ENCODE measurements at places on chromosomes 12 and 14. TPM values are rescaled to one million over a fixed set of nuclear protein-coding genes. Genes with fewer than 3 reads are reported as not detected.

TMEM263 gene
- 46.4 TPM for polyA plus RNA-seq

TWF1 gene
- 65.1 TPM for polyA plus RNA-seq

CDK4 gene
- polyA plus RNA-seq: 38.5 TPM

TBX5 gene
- polyA plus RNA-seq: 0.02 TPM

CKAP4 gene
- polyA plus RNA-seq: 11.1 TPM

GPR84 gene
- 0.62 TPM for polyA plus RNA-seq

GRCh38 chr12:42985506-42985905 is 396.0 kb upstream of the PRICKLE1 start:
- H3K4me1 ChIP-seq: no peaks in the 10 kb centered on the region
- no peaks in the 10 kb centered on the region for H3K27me3 ChIP-seq
- no peak for DNase-seq
- no peak overlapping the region for H3K4me3 ChIP-seq
- no peaks in the 10 kb centered on the region for H3K36me3 ChIP-seq

DNA sequence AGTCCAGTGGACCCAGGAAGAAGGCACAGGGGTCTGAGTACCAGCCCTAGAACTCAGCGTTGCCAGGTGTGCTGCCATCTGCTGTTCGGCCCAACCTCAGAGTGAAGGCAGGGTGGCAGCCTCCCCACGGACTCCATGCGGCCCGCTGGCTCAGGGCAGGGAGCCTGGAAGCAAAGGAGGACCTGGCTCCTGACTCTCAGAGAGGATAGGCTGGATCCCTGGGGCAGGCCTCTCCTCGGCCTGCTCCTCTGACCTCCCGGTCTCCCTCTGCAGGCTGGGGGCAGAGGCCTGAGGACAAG is 10.1 kb downstream of the MCRS1 start:
- no peaks in the 10 kb centered on the region for H3K4me1 ChIP-seq
- no peak overlapping the region for H3K27ac ChIP-seq
- no peaks in the 10 kb centered on the region for H3K27me3 ChIP-seq
- DNase-seq: no peak
- peaks cover 64% of the 10 kb centered on the region for H3K36me3 ChIP-seq

DNA sequence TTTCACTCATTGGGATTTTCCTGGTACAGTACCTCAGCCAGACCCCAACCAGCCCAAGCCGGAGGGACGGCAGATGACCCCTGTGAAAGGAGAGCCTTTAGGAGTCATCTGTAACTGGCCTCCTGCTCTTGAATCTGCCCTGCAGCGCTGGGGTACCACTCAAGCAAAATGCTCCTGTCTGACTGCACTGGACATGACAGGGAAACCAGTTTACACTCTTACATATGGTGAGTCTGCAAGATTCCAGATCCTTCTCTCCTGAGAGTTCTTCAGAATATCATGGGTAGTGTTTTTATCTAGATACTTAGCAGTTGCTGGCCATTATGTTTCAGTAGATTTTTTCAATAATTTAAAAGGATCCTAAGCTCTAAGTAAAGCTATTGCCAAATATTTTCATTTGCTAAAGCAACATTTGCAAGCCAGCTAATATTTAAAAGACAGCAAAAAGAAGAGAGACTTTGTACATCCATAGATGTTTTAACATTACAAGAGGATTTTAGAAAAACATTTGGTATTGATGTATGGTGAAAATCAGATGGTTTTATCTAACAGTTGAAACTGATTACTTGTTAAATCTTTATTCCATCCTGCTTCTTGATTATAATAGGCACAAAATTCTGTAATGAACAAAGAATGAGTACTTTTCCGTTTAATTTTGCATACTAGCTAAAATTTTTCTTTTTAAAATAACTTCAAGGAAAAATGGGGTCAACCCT is 85.1 kb upstream of the ATF1 start:
- DNase-seq: no peak
- H3K4me1 ChIP-seq: no peaks in the 10 kb centered on the region
- peaks cover 48% of the 10 kb centered on the region for H3K36me3 ChIP-seq
- no peaks in the 10 kb centered on the region for H3K27me3 ChIP-seq
- H3K4me3 ChIP-seq: no peak overlapping the region

GRCh38 chr14:64561631-64562030 is 11.9 kb downstream of the PPP1R36 start:
- no peaks in the 10 kb centered on the region for H3K27me3 ChIP-seq
- H3K27ac ChIP-seq: no peak overlapping the region
- H3K4me3 ChIP-seq: no peak overlapping the region
- no peak for DNase-seq

DNA sequence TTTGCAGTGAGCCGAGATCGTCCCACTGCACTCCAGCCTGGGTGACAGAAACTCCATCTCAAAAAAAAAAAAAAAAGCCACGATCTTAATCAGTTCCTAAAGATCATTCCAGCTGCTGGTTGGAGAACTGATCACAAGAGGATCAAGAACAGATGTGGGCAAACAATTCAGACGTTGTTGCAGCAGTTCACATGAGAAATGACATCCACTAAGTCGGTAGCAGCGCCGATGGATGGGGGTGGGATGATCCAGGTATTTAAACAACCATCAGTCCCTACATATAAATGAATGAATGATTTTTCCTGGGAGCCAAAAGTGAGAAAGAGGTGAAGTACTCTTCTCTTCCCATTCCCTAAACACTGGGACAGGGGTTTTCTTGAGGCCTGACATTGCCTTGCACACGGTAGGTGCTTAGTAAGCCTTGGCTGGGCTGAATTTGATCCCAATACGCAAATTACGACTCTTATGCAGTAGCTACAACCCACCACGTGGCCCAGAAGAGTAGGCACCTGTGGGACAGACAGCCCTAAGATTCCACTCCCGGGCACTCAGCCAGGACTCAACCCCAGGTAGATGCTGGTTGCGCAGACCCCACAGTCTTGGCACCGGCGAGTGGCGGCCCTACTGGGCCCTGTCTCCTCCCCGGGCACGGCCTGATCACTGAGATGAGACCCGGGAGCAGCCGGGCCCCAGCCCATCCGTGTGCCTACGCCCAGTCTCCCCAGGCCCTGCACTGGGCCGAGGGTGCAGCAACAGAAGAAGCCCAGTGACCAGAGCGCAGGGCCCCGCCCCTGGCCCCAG is 565 bp downstream of the SPRYD3 start:
- no peaks in the 10 kb centered on the region for H3K27me3 ChIP-seq
- H3K27ac ChIP-seq: peak overlapping the region; percentile 94
- peaks cover 31% of the 10 kb centered on the region for H3K36me3 ChIP-seq
- no peak for DNase-seq
- H3K4me3 ChIP-seq: peak overlapping the region; percentile 66

GRCh38 chr12:84983289-84983688 is 52.8 kb downstream of the TSPAN19 start:
- no peak overlapping the region for H3K27ac ChIP-seq
- DNase-seq: no peak
- no peaks in the 10 kb centered on the region for H3K36me3 ChIP-seq
- no peak overlapping the region for H3K4me3 ChIP-seq
- H3K27me3 ChIP-seq: no peaks in the 10 kb centered on the region

GRCh38 chr12:43988838-43989560 is 153.1 kb downstream of the TMEM117 start:
- no peak overlapping the region for H3K4me3 ChIP-seq
- H3K27me3 ChIP-seq: no peaks in the 10 kb centered on the region
- no peaks in the 10 kb centered on the region for H3K4me1 ChIP-seq
- no peak for DNase-seq
- no peak overlapping the region for H3K27ac ChIP-seq
- H3K36me3 ChIP-seq: no peaks in the 10 kb centered on the region

- DNase-seq: no peak
- peaks cover 12% of the 10 kb centered on the region for H3K4me1 ChIP-seq
- no peak overlapping the region for H3K4me3 ChIP-seq
- H3K27me3 ChIP-seq: no peaks in the 10 kb centered on the region
- H3K36me3 ChIP-seq: no peaks in the 10 kb centered on the region
- no peak overlapping the region for H3K27ac ChIP-seq
These were observed 2.0 kb upstream of the PCNX1 start for GRCh38 chr14:70905301-70905700.

- no peaks in the 10 kb centered on the region for H3K36me3 ChIP-seq
- H3K27me3 ChIP-seq: no peaks in the 10 kb centered on the region
- no peak overlapping the region for H3K4me3 ChIP-seq
- DNase-seq: no peak
- peaks cover 15% of the 10 kb centered on the region for H3K4me1 ChIP-seq
These were observed 204.0 kb upstream of the FOXN3 start for GRCh38 chr14:89621009-89621421.

DNA sequence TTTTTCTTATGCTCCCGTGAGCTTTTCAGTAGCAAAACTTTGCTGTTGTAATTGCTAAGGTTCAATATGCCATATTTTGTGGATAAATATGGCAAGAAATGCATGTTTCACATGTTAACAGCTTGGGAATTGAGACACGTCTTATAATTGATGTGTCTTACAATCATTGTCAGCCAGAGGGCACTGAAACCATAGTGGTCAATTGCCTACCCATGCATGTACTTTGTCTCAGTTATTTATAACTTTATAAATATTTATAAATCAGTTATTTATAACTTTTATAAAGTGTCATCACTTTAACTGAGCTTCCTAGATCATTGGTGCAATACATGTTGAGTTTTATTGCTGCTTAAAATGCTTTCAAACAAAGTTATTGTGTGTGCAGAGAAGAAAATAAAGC is 82.0 kb downstream of the CATSPERB start:
- no peak overlapping the region for H3K27ac ChIP-seq
- H3K4me1 ChIP-seq: no peaks in the 10 kb centered on the region
- H3K27me3 ChIP-seq: no peaks in the 10 kb centered on the region
- no peak for DNase-seq
- no peaks in the 10 kb centered on the region for H3K36me3 ChIP-seq
- H3K4me3 ChIP-seq: no peak overlapping the region

- H3K27ac ChIP-seq: no peak overlapping the region
- no peaks in the 10 kb centered on the region for H3K27me3 ChIP-seq
- DNase-seq: no peak
- H3K4me1 ChIP-seq: peaks cover 3% of the 10 kb centered on the region
- H3K36me3 ChIP-seq: no peaks in the 10 kb centered on the region
These were observed 124.7 kb downstream of the DAAM1 start for GRCh38 chr14:59313144-59313651.

GRCh38 chr12:6476489-6476888 is 6.0 kb upstream of the VAMP1 start:
- peaks cover 6% of the 10 kb centered on the region for H3K4me1 ChIP-seq
- no peak for DNase-seq
- H3K36me3 ChIP-seq: no peaks in the 10 kb centered on the region
- no peak overlapping the region for H3K27ac ChIP-seq
- H3K4me3 ChIP-seq: no peak overlapping the region

- peaks cover 94% of the 10 kb centered on the region for H3K4me1 ChIP-seq
- H3K36me3 ChIP-seq: peaks cover 16% of the 10 kb centered on the region
- H3K4me3 ChIP-seq: no peak overlapping the region
- H3K27ac ChIP-seq: peak overlapping the region; percentile 39
These were observed 8.5 kb downstream of the CTDSP2 start for GRCh38 chr12:57837864-57838562.

DNA sequence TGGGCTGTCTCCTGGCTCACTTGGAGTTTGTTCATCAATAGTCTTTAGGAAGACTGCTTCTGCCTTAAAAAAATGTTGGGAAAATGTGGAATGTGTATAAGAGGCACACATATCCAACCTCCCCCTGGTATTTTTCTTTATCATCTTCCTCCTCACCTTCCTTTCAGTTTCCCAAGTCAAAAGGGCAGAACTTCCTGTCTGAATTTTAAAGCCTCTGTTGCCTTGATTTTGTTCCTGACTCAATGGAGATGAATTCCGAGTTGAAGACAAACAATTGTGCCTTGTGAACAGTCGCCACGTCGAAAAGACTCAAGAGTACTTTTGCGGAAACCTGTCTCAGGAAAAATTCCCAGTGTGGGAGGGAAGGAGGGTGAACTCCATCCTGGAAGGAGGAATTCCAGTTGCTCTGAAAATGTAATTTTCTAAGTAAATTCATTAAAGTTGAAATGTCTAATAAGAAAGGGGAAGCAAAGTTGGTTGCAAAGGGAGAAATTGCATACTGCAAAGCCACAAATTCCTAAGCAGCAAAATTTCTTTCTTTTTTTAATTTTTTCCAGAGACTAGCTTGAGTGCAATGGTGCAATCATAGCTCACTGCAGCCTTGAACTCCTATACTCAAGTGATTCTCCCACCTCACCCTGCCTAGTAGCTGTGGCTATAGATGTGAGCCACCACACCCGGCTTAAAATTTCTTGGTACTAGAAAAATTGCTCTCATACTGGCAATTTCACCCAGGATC is 50.2 kb upstream of the ELK3 start:
- no peak overlapping the region for H3K27ac ChIP-seq
- H3K36me3 ChIP-seq: no peaks in the 10 kb centered on the region
- no peak overlapping the region for H3K4me3 ChIP-seq
- H3K4me1 ChIP-seq: peaks cover 15% of the 10 kb centered on the region
- H3K27me3 ChIP-seq: no peaks in the 10 kb centered on the region

- no peak for DNase-seq
- H3K27me3 ChIP-seq: no peaks in the 10 kb centered on the region
- H3K27ac ChIP-seq: no peak overlapping the region
- H3K4me3 ChIP-seq: no peak overlapping the region
These were observed 23.5 kb downstream of the OTUB2 start for GRCh38 chr14:94049625-94050023.

DNA sequence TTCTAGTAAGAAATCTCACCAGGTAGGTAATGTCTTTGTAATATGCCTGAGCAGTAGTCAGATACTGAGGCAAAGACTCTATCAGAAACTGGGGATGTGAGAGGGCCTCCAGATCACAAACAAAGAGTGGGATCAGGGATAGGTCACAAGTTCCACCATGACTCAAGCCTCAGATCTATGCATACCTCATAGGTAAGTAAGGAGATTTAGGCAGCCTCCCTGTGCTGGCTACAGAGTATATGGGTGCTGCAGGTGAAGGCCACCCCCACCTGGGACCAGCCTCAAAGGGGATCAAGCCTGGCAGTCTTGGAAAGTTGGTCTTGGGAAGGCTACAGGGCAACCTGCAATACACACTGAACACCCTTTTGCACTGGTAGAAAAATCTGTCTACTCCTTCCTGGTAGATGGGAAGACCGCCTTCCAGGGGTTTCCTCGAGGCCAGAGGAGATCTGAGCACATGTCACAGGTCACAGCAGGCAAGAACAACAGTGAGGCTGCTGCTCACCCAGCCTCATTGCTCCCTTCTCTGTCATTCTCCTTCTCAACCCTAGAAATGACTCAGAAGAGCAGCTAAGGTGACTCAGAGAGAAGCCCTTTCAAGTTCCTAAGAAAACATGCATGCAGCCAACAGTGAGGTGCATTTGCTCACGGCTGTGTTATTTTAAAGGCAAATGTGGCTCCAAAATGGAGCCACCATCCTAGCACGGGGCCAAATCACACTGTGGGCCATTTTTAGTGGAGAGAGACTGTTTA is 143.4 kb upstream of the CDKN3 start:
- no peaks in the 10 kb centered on the region for H3K27me3 ChIP-seq
- H3K4me3 ChIP-seq: no peak overlapping the region
- no peak for DNase-seq
- no peaks in the 10 kb centered on the region for H3K4me1 ChIP-seq

GRCh38 chr12:115840159-115840558 is 437.3 kb downstream of the MED13L start:
- H3K36me3 ChIP-seq: no peaks in the 10 kb centered on the region
- no peak overlapping the region for H3K27ac ChIP-seq
- H3K4me1 ChIP-seq: no peaks in the 10 kb centered on the region
